Mesenteric fat pad (tissue), 1 donor: ENCODE measurements at places on chromosomes 11 and 22.
A peak's percentile ranks its signal among the peaks of the same experiment; 100 is the strongest.

GRCh38 chr11:73372375-73372993 is 3.7 kb upstream of the RELT start:
- no peak for DNase-seq

DNA sequence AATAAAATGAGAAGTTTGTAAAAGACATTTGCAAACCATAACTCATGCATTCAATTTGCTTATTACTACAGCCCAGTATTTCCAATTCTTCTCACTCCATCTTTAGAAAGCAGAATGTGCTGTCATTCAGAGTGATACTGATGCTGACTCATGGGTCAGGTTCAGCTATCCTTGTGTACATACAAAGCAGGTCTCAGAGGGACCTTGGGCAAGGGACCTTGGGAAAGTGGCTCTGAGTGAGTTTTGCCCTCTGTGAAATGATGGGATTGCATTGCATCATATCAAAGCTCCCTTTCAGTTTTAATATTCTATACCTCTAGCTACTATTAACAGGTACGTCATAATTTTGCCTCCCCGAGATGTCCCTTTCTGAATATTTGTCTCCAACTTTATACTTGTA is 848.7 kb downstream of the OPCML start:
- DNase-seq, result no peak

- no peak for DNase-seq
Measured at GRCh38 chr22:40449676-40450035, 79.3 kb downstream of the SGSM3 start.

DNA sequence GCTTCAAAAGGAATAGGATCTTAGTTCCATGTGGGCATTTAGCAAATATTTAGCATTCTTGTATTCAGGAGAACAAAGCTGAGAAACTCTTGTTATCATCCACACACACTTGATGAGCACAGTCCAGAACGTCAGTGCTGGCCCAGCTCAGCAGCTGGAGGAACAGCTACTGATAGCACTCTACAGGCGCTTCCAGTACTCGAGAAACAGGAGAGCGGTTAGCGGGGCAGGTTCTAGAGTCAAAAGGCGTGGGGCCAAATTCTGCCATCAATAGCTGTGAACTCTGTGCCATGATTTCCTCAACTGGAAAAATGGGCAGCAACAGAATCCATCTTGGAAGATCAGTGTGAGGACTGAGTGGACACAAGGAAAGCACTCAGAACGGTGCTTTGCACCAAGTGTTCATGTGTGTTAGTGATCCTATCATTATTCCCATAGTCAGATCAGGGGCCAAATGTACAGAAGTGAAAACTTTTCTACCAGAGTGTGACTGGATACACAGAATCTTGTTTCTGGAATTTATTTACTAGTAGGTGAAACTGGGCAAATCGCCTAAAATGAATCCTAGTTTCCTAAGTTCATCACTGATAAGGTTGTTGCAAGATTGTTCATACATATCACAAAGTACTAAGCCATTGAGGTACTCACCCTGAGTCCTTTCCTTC is 3.2 kb downstream of the JOSD1 start:
- no peak for DNase-seq

GRCh38 chr11:57205041-57205641 is 23.4 kb downstream of the LRRC55 start:
- DNase-seq, result peak; percentile 60

DNA sequence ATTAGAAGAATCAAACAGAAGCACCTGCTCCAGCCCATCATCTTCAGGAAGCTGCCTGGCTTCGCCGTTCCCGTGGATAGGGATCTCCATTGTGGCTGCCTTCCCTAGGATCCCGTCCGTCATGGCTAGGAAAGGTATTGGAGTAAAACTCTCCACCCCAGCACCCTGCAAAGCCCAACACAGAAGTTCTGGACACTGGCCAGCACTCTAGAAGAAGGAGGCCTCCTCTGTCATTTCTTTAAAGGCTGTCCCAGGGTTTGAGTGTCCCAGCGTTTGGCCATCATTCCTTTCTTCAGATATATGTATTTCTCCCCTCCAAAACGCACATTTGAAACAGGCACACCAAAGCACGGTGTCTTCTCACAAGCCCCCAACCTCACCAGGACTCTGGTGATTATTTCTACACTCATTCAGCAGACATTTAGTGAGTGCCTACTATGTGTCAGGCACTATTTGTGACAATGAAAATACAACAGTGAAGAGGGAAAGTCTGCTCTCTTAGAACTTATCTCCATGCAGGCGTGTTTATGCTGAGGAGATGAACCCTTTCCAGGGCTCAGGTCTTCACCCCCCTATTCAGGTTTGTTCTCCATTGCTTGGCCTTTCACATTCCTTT is 724 bp downstream of the ARFIP2 start:
- DNase-seq, result no peak

GRCh38 chr11:11532574-11532973 is 89.2 kb downstream of the GALNT18 start:
- no peak for DNase-seq

GRCh38 chr11:26801601-26802000 is 79.7 kb upstream of the SLC5A12 start:
- no peak for DNase-seq

- no peak for DNase-seq
Measured at GRCh38 chr11:13972043-13972910, 9.8 kb downstream of the SPON1 start.

- DNase-seq, result no peak
Measured at GRCh38 chr11:124812876-124813275, 12.7 kb upstream of the MSANTD2 start.

DNA sequence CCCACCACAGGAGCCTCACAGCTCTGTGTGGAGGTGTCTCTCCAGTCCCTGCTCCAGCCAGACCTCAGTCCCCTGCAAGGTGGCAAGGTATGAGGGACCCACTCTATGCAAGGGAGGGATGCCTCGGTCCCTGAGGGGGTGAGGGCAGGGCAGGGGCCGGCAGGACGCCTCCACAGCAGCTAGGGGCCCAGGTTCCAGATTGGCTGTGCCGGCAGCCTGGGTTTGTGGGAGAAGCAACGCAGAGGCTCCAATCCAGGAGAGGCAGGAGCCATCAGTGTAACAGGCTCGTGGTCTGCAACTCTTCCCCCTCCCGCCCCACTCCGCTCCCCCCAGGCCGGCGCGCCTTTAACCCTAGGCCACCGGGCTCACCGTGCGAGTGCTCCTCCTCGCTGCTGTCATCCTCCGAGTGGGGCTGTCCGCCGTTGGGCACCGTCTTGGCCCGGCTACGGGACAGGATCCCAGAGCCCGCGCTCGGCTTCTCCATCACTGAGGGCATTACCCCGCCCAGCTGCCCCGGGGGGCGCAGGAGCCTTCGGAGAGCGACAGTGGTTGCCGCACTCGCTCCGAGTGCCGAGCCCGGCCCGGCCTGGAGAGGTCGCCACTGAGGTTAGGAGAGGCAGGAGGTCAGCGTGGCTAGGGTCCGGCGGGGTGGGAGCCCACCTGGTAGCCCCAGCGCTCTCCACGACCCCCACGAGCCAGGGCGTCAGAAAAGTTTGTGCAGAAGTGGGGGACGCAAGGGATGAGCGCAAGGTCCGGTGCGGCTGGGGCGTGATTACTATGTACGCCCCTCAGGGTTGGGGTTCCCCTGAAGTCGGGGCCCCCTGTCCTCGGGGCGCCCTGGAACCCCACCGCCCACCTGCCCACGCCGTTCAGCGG is 765 bp downstream of the RCOR2 start:
- no peak for DNase-seq

GRCh38 chr22:40055143-40055883 is 60.6 kb downstream of the FAM83F start:
- DNase-seq, result no peak

DNA sequence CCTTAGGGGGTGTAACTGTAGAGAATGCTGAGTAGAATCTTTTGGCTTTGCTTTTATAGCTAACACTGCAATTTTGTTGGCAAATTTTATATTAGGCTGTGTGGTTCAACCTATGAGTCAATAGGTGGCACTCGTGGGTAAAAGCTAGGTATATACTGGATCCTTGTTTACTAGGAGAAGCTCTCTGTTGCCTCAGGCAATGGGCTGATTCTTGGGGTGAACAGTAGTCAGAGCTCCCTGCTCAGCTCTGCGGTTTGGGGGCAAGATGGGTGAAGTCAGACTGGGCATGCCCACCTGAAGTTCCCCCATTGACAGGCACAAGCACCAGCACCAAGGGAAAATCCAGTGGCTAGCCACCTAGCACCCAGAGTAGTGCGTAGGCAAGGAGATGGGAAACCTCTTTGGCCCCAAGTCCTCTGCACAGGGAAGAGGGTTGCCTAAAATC is 238.7 kb downstream of the FAM181B start:
- no peak for DNase-seq

- DNase-seq, result no peak
Measured at GRCh38 chr11:7278314-7278917, 26.7 kb downstream of the SYT9 start.

DNA sequence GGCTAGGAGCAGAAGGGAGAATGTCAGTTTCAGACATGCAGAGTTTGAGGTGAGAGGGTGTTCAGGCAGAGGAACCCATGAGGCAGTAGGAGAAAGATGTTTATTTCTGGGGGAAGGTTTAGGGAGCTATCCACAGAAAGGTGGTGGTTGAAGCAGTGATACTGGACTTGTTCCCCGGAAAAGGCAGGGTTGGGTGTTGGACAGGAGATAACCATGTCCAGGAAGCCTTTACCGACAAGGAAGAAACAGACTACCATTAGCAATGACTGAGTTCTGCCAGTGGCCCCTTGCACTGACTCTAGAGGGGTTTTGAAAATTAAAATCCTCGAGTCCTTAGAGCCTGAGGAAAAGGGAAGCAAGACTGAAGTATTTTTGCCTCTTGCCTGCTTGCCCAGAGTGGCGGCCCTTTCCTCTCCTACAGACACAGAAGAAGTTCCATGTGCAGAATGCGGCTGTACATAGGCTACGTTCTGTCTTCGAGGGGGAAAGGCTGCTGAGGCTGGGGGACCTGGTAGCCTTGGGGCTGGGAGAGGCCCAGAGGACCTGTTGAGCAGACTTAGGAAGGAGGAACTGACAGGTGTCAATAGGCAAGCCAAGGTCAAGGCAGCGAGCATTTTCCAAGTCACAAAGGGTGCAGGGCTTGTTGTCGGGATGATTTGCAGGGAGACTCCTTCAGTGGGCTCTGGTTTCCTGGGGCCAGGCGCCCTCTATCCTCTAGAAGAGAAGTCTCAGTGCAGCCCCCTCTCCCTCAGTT is 146.7 kb downstream of the LDLRAD3 start:
- DNase-seq, result no peak

- DNase-seq, result no peak
Measured at GRCh38 chr11:86625981-86626380, 46.4 kb downstream of the ME3 start.

- DNase-seq, result no peak
Measured at GRCh38 chr11:103398829-103399228, 289.6 kb downstream of the DYNC2H1 start.

DNA sequence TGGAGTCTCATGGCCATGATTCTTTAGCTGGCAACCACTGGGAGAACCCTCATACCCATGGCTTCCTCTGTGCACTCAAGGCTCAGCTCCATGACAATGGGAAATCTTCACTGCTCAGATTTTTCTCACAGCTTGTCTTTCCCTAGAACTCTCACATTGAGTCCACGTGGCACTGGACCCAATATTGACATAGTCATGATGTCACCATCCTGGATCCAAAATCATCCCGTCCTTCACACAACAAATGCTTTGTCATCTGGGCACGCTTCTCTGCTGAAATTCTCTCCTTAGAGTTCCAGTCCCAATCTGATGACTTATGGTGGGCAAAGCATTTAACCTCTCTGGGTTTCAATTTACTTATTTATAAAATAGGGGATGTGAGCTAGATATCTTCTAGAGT is 37.7 kb upstream of the CD44 start:
- DNase-seq, result no peak

GRCh38 chr22:37276776-37277175 is 5.5 kb upstream of the CYTH4 start:
- no peak for DNase-seq

- no peak for DNase-seq
Measured at GRCh38 chr11:84164728-84165127, 878.6 kb upstream of the CCDC90B start.

- no peak for DNase-seq
Measured at GRCh38 chr11:76322942-76323341, 58.0 kb downstream of the THAP12 start.

GRCh38 chr22:37381489-37381888 is 45.8 kb downstream of the ELFN2 start:
- no peak for DNase-seq

GRCh38 chr11:79957702-79958101 is 516.9 kb upstream of the TENM4 start:
- DNase-seq, result no peak

DNA sequence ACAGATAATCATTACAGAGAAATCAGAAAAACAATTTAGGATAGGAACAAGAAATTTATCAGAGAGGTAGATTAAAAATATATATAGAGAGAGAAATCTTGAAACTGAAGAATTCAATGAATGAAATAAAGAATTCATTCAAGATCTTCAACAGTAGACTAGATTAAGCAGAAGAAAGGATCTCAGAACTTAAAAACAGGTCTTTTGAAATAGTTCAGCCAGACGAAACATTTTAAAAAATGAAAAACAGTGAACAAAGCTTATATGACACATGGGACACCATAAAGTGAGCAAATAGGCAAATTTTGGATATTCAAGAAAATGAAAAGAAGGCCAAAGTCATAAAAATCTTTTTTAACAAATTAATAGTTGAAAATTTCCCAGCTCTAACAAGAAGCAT is 138.8 kb downstream of the CASP12 start:
- DNase-seq, result no peak

DNA sequence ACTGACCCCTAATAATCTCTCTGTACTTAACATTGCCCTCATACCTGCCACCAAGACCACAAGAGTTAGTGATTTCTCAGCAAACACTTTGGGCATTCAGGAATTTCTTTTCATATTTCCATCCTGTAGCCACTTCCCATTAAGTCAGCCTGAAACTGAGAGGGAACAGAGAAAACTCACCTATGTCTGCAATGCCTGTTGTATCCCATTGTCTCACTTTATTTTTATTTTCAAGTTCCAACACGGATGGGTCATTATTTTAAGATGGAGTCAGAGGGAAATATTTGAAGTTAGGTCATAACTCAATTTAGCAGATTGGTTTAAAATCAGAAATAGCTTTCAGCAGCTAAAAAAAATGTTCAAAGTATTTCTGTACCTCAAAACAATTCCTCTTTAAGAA is 937.8 kb upstream of the CHORDC1 start:
- DNase-seq, result no peak

GRCh38 chr11:65501472-65502273 is 2.8 kb downstream of the MALAT1 start:
- no peak for DNase-seq

- no peak for DNase-seq
Measured at GRCh38 chr11:97860237-97860636, 1160.5 kb upstream of the CNTN5 start.
